ENCODE measurements at places on chromosomes 5 and 9.

DNA sequence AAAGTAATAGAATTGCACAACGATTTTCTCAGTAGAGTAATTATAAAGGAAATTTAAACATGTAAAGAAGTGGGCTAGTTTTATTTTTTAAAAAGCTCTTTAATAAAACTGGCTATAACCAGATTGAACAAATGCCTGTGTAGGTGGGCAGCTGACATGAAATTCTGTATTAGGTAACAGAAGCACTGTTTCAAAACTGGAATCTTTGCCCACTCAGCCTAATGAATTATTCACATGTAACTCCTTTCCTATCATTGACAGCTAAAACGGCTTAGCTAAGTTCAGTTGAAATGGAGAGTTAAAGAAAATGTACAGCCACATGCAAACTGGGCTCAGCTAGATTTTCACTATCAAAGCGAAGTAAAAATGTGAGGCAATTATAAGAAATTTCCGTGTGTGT lies 1300.1 kb upstream of the ACO1 start:
- DNase-seq, result no peak

DNA sequence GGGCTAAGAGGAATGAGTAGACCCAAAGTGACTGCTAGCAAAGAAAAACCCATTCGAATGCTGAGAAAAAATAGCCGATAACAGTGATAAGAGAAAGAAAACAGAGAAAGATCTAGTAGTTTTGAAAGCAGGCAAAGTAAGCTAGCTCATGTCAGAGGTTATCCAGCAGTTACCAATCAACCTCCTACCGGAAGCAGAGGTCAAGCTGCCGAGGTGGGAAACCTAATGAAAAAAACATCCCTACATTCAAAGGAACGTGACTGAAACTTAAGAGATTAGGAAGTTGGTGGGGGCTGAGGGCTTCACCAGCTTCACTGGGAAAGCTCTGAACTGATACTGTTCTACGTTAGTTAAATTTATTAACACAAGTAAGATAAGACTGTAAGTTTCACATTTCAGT lies 32.6 kb downstream of the SSBP2 start:
- no peak for DNase-seq

DNA sequence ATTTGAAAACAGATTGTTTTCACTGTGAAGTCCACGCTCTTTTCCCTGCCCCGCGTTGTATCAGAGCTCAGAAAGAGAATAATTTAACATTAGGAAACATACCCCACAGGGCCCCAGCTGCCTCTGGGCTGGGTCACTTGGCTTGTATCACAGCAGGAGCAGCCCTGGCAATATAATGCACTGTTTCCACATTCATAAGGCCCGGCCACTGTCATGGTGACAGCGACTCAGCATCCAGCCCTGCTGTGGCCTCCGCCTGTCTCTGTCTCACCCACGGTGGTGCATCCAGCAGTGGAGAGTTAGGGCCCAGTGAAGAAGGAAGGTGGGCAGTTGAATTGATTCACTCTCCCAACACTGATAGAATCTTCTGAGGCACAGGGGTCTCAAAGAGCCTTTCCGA lies 188.9 kb downstream of the NSG2 start:
- no peak for DNase-seq

DNA sequence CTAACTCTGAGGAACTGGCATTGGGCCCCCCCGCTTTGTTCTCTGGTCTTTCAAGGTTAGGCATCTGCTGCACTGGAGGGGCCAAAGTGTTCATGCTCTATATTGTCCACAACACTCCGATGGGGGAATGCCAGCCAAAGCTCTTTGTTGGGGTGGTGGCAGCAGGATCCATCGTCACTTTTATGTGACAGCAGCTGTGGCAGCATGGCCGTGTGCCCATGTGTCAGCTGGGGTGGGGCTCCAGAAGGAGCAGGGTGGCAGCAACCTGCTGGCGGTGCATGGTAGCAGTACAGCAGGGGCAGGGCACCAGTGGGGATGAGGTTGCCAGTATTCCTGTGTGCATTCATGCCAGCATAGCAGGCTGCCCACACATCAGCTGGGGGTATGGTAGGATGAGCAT lies 28.2 kb downstream of the ITGA2 start:
- no peak for DNase-seq

DNA sequence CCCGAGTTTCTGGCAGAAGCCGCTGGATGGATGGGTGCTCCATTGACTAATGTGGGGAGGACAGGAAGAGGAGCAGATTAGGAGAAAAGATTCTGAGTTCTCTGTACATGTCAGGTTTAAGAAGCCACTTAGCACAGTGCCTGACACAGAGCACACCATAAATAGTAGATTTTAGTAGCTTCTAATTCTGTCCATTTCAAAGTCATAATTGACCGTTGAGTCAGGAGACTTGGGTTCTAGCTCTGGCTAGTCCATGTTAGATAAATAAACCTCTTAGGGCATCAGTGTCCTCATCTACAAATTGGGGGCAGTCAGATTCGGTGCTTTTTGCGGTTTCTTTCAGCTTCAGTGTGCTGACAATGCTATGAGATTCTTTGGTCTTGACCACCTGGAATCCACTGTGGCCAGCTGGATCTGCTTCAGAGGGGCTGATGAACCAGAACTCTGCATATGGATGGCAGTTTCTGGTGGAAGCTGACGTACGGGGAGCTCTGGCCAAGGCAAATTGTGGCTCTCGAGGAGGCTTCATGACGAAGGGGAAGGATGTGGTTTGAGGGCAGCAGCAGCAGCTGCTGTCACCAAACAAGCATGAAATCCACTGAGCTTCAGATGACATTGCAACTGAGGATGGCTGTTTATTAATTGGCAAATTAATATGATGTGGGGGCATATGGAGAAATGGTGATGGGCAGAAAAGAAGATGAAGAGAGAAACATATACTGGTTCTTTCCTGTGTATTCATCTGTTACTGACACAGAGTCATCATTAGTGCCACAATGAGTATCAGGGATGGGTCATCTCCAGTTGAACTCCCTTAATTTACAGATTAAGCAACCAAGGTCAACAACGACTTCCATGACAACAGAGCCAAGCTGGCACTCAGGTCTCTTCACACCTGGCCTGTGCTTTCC lies 134.4 kb downstream of the AOPEP start:
- no peak for DNase-seq

DNA sequence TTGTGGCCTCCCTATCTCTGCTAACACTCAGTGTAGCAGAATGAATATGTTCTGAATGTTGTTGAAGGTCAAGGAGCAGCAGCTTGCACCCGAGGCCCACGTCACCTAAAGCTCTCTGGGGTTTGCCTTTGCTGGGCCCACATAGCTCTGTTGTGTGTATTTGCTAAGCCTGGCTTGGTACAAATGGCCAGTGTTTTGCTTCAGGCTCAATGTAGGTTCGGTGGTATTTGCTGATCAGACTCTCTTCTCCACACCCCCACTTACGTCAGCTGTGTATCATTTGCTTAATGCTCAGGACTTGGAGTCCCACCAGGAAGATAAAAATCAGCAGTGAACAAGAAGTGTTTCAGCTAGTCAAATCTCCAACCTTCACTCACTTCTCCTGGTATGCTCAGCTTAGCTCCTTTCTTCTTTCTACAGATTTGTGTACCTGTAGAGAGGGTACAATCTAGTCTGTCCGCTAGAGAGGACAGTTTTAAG lies 4.8 kb upstream of the RFESD start:
- no peak for DNase-seq

DNA sequence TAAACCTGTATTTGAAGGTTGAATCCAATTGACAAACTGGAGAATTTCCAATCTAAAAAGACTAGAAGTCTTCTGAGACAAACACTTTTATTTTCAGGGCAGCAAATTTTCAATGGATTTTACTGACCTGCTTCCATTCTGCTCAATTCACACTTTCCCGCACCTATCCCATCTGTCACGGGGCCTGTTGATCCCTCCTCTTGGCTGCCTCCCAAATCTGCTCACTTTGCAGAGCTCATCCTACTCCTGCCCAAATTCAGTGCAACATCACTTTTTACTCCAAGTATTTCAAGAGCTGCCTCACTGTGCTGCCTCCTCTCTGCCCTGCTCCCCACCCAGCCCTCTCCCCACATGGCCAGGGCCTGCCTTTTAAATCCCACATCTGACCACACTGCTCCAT lies 35.1 kb downstream of the GOLM1 start:
- no peak for DNase-seq

DNA sequence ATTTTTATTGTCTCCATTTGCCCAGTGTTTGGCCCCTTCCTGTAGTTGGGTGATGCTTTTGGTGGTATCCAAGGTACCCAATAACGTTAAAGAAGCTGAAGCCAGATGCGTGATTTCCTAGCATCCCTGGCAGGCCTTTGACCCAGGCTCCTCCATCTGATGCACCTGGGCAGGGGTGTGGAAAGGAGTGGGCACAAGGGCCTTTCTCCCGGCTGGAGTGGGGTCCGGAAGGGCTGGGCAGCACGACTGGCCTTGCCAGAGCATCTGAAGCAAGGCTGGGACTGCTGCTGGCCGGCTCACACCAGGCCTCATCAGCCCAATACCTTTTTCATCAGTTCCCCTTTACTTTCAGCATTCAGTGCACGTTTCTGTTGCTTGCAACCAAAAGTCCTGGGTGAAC lies 220.2 kb downstream of the FANCC start:
- DNase-seq, result no peak

DNA sequence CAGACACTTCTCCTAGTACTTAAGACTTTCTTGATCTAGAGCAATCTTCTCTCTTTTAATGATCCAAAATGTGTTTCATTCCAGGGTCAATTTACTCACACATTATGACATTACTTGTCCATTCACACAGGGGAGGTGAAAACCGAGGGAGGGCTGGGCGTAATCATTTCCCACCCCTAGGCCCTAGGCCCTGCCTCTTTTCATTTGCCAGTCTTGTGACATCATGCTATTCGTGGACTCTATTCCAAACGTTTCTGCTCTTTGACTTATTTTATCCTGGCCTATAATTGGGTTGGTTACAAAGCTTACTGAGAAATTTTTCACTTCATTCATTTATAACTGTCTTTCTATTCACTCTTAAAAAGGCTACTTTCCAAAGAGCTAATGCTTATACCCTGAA lies 2.4 kb downstream of the DCAF12 start:
- no peak for DNase-seq

GRCh38 chr9:137309368-137310188 lies 7.5 kb upstream of the NRARP start:
- no peak for DNase-seq

- DNase-seq, result no peak
Measured at GRCh38 chr5:155926031-155926430, 400.9 kb upstream of the SGCD start.

DNA sequence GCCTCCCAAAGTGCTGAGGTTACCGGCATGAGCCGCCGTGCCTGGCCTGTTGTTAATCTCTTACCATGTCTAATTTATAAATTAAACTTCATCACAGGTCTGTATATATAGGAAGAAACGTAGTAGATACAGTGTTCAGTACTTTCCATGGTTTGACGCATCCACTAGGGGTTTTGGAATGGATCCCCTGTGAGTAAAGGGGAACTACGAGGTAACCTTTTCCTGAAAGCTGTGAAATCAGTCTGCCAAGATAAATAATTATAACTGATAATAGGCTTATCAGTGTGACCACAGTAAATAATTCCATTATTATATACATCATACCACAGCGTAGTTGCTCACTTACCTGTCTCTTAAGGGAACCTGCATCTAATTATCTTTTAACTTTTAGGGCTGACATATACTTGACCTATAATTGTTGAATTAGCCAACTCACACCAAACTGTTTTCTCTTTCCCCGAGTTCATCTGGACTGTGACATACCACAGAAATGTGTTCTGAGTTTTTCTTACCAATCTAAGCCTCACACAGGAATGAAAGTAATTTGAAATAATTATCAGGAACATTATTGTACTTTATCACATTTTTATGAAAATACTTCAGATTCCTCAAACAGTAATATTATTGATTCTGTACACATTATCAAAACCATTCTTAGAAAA lies 42.9 kb downstream of the DAPK1 start:
- DNase-seq, result no peak

- no peak for DNase-seq
Measured at GRCh38 chr9:107530679-107531078, 41.1 kb upstream of the KLF4 start.

GRCh38 chr9:108213511-108213910 lies 642.3 kb downstream of the ACTL7B start:
- no peak for DNase-seq

DNA sequence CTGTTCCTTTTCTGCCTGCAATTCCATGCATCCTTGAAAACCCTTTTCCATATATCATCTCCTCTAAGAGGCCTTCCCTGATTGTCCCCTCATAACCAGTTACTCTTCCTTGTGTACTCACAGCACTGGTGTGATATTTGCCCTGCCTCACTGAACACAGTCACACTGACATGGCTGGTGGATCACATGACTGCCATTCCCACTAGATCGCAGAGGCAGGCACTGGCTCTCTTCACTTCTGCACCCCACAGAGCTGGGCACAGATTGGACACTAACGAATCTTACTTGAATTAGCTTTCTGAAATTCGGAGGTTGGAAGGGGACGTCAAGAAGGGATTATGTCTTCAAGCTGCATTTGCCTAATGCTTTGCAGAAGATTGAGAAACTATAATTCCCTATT lies 208.0 kb downstream of the PAPPA start:
- no peak for DNase-seq

DNA sequence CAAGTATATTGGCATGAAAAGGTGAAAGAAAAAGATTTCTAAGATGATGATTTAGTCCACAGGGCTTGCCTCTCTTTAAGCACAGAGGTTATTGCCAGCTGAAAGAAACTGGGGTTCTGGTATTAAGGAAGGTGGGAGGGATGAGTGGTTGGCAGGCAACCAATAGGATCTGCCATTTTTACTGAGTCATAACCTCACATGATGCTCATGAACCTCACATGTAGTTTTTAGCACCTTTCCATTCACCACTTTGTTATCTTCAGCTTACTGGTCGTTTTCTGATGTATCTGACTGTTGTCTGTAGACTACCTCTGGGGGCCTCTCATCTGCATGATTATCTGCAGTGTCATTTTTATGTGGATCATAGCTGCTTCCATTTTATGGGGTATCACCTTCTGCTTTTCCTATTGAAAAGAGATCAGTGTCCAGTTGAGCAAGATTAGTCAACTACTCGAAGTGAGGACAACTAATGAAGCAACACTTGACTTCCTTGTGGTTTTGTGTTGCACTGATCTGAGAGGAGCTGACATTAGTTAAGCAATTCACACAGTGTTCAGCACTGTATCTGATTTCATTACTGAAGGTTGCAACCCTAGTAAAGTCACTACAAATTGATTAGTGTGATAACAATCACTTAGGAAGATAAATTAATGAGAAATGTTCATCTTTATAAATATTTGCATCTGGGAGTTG lies 186.3 kb downstream of the SGCD start:
- DNase-seq, result no peak

- DNase-seq, result no peak
Measured at GRCh38 chr9:134712243-134712642, 70.6 kb downstream of the COL5A1 start.

GRCh38 chr9:92718086-92719001 lies 46.3 kb downstream of the BICD2 start:
- no peak for DNase-seq

DNA sequence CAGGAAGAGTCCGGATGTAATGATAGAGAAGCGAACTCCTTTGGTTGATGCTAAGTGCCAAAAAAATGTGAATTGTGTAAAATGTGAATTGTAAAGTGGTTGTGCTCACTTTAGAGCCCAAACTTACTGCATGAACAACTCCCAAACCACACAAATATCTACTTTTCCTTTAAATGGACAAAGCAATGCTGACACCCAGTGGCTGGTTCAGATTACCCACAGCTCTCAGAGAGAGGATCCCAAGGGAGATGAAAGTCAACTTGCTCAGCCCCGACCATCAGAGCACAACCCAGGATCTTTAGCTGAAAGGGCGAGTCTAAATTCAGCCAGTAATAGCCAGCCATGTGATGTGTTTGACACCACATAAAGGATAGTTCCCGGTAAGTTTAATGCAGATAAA lies 133.7 kb downstream of the NMUR2 start:
- DNase-seq, result no peak

GRCh38 chr5:14663734-14664269 lies 716 bp upstream of the OTULIN start:
- DNase-seq, result peak; percentile 67

Data from upper lobe of right lung (tissue), 1 donor.